ENCODE measurements at places on chromosomes 6 and 20.

DNA sequence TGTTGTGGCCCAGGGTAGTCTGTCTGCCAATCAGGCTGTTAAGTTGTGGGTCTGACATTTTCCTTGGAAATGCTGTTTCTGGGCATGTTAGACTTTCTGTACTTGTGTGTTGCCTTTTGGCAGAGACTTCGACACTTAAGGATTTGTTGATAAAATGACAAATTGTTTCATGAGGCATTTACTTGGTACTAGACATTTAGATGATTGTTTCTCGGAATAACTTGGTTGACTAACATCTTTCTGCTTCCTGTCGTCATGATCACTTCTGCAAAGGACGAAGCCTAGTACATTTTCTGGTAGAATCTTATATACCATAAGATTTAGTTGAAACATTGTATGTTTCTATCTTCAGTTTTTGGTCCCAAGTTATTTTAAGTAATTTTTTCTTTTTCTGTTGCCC, 34.1 kb downstream of the UTRN start:
- no peak for DNase-seq

GRCh38 chr20:35431621-35432429, 6.2 kb downstream of the GDF5 start:
- no peak for DNase-seq

- no peak for DNase-seq
Observed at GRCh38 chr6:113526553-113526952, 330.6 kb upstream of the MARCKS start.

DNA sequence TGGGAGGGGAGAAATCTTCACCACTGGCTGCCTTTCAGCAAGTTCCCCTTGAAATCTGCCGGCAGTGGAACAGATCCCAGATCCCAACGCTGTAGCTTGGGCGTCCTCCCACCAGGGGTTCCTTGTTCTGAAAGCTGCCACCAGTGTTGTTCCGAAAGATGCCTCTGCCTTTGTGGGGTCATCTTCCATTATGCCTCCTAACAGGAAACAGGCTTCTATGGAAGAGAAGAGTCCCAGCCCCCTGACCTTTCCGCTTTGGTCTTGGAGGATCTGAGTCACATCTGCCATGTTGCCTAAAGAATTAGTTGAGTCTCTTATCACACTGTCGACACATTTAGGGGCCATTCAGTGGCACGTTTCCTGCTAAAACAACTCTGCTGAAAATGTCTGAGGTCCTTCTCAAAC, 57.5 kb upstream of the NFATC2 start:
- no peak for DNase-seq

- DNase-seq, result no peak
Observed at GRCh38 chr6:135261872-135262725, 81.0 kb downstream of the MYB start.

DNA sequence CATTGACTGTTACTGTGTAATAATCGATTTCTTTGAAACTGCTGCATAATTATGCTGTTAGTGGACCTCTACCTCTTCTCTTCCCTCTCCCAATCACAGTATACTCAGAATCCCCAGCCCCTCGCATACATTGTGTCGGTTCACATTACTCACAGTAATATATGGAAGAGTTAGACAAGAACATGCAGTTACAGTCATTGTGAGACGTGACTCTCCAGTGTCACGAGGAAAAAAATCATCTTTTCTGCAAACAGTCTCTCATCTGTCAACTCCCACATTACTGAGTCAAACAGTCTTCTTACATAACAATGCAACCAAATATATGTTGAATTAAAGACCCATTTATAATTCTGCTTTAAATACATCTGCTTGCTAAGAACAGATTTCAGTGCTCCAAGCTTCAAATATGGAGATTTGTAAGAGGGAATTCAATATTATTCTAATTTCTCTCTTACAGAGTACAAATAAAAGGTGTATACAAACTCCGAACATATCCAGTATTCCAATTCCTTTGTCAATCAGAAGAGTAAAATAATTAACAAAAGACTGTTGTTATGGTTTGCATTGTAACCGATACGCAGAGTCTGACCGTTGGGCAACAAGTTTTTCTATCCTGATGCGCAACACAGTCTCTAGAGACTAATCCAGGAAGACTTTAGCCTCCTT, 113.3 kb downstream of the TMEM242 start:
- no peak for DNase-seq

- no peak for DNase-seq
Observed at GRCh38 chr6:1644516-1645060, 34.9 kb downstream of the FOXC1 start.

DNA sequence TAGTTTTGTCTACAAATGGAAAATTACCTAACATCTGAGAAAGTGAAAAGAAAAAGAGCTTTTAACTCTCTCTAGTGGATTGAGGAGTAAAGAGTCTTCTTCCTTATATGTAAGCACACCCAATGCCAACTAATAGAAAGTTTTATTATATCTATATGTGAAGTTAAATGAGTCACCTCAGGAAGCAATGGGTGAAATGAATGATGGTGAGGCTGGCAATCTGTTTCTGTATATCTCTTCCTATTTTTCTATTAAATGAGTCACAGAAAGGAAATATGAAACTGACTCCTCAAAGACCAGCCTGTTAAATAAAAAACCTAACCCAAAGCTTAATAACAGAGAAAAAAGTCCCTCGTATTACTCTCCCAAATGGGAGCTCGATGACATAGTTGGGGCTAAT, 71.3 kb downstream of the OTOR start:
- no peak for DNase-seq

DNA sequence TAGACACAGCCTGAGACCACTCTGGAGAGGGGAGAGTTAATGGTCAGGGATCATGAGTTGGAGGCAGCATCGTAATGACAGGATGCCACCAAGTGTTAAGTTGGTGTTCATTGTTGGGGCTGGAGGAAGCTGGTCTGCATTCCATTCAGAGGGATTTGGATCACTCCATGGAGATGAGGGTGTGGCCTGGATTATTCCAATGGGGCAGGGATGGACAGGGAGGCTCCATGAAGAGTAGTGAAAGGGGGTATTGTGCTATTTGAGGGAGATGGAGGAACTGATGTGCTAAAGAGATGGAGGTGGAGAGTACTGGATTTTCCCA, 1.1 kb downstream of the SAPCD1 start:
- no peak for DNase-seq

GRCh38 chr6:74410630-74411029, 714.6 kb downstream of the CD109 start:
- DNase-seq, result no peak

DNA sequence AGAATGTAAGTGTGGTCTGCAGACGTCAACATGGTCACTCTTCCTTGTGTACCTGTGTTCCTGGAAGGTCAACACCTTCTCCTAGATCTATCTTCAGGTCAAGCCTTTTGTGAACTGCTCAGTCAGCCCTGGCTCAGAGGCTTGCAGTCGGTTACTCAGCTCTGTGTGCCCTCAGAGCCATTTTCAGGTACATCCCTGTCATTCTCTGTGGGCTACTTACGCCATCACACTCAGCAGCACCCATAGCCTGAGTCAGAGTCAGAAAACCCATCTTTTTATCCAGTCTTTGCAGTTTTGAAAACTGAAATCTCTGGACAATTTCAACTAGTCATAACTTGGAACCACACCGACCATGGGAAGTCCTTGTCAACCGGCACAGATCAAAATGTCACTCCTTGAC, 35.3 kb downstream of the TGM3 start:
- no peak for DNase-seq

GRCh38 chr20:22333885-22334545, 250.4 kb downstream of the FOXA2 start:
- peak; percentile 19 for DNase-seq

DNA sequence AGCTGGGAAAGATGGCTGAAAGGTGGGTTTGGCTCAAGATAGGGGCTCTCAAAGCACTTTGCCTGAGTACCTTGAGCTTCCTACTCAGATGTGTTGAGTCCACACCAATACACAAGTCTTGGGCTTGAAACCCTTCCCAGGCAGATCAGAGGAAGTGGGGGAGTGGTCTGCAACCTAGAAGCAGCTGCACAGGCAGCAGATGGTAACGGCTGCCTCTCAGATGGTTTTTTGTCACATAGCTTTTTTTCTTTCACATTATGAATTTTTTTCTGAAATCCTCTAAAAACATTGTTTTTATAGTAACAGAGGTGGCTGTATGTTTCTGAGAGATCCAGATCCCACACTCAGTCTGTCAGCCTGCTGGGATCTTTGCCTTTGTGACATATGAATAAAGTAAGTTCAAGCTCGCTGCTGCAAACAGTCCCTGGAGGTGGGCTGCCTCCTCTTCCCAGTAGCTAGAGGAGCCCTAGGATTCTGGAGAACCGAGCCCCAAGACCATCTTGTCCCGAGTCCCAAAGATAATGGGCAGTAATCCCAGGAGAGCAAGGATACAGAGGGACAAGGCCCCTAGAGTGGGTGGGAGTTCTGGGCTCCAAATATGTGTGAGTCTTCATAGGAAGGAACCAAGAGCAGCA, 97.1 kb upstream of the TOP1 start:
- DNase-seq, result no peak

DNA sequence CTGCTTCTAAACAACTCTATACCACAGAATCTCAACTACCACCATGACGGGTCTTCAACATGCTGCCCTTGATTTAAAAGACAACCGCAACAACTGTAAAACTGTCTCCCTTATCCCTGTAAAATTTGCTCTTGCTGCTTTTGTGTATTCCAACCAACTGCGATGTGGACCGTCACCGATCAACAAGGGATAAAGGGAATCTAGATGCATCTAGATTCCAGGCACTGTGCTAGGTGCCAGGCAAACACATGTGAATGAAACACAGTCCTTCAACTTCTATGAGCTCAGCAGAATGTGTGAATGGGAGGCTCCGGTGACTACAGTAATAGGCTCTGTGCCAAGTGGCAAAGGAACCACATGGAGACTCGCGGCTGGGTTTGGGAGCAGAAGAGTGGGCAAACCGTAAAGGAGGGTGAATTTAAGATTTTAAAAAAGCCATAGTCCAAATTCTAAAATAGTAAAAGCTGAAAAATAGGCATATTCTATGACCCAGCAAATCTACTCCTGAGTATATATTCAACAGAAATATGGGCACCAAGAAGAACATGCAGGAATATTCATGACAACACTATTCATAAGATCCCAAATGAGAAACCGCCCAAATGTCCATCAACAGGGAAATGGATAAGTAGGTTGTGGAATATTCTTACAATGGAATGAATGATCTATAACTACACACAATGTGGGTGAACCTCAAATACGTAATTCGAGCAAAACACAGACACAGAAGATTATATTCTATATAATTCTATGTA, 3.7 kb upstream of the PRND start:
- DNase-seq, result no peak

GRCh38 chr6:3023663-3024483, 24.2 kb downstream of the NQO2 start:
- peak; percentile 70 for DNase-seq

- peak; percentile 70 for DNase-seq
Observed at GRCh38 chr6:72619883-72620696, 1.8 kb upstream of the KCNQ5 start.

DNA sequence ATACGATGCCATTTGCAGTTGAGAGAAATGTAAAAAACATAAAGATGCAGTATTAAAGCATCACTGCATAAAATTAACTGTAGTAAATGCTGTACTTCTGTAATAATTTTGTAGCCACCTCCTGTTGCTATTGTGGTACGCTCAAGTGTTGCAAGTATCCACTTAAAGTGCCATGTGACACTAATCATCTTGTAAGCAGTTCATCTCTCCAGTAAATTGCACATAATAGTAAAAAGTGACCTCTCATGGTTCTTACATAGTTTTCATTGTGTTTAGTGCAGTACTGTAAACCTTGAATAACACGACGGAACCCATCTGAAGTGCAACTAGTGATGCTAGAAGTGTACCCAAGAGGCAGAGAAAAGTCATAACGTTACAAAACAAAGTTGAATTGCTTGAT, 190.1 kb upstream of the VGLL2 start:
- no peak for DNase-seq

- no peak for DNase-seq
Observed at GRCh38 chr6:168196385-168196860, 117.4 kb upstream of the FRMD1 start.

GRCh38 chr20:24049081-24049480, 60.5 kb upstream of the GGTLC1 start:
- no peak for DNase-seq

DNA sequence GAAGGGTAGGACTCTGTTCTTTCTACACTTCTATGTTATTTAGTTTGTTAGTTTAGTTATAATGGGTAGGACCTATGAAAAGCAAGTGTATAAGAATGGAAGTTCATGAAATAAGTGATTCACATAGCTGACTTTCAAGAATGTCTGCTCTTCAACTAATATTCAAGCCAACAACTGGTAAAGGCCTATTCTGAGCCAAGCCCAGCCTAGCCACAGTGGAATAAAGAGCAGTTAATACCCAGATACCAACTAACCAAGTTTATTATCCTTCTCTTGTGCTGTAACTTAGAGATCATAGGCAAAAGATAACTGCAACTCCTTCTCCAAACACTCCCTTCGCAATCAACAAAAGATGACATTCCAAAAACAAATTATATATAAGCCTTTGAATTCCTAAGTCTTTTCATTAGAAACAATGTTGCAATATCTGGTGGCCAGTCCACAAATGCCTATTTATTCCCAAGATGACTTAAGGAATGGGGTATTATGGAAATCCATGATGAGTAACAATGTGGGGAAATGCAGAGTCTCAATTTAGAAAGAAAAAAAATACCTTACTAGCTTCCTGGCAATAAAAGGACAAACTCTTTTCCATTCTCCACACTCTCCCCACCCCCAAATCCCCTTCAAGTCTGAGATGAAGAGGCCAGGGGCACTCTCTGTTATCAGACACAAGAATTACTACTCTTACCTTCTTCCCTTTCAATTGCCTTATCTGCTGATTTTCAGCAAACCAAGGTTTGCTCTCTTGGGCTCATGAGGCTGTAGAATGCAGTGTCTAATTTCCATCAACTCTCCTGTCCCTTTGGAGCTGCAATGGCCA, 27.4 kb downstream of the BTBD9 start:
- DNase-seq, result no peak
